ENCODE measurements at places on chromosomes 3 and 15.

GRCh38 chr3:101383156-101383575 is 62.8 kb upstream of the IMPG2 start:
- no peak for DNase-seq

DNA sequence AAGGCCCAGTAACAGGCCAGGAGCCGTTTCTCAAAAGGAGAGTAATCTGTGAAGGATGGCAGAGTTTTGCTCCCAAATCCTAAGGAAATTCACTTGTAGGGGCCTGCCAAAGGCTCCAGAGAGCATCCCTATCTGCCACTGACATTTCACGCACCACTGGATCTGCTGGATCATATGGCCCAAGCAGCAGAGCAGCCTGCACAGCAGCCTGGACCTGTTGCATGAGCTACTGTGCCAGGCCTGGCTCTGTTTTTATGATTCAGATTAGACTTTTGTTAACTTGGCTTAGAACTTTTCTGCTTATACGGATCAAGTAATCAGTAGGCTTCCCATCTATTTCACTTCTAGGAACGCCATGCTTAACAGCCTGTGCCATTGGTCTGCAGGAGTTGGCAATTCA is 70.7 kb downstream of the CHRD start:
- DNase-seq = no peak

GRCh38 chr3:38773528-38773927 is 42.5 kb downstream of the SCN10A start:
- DNase-seq = no peak

GRCh38 chr3:156188757-156189156 is 68.4 kb downstream of the KCNAB1 start:
- no peak for DNase-seq

Data from SIG-M5 (cell line).